Cardiac septum (tissue), 1 donor: ENCODE measurements at places on chromosomes 1 and 21. TPM values are rescaled to one million over a fixed set of nuclear protein-coding genes. Genes with fewer than 3 reads are reported as not detected.

The CFAP74 gene
- not detected for total RNA-seq

The KCNN3 gene
- total RNA-seq: 2.8 TPM

- DNase-seq: no peak
Measured at GRCh38 chr1:12073796-12074195, 10.7 kb downstream of the TNFRSF8 start.

DNA sequence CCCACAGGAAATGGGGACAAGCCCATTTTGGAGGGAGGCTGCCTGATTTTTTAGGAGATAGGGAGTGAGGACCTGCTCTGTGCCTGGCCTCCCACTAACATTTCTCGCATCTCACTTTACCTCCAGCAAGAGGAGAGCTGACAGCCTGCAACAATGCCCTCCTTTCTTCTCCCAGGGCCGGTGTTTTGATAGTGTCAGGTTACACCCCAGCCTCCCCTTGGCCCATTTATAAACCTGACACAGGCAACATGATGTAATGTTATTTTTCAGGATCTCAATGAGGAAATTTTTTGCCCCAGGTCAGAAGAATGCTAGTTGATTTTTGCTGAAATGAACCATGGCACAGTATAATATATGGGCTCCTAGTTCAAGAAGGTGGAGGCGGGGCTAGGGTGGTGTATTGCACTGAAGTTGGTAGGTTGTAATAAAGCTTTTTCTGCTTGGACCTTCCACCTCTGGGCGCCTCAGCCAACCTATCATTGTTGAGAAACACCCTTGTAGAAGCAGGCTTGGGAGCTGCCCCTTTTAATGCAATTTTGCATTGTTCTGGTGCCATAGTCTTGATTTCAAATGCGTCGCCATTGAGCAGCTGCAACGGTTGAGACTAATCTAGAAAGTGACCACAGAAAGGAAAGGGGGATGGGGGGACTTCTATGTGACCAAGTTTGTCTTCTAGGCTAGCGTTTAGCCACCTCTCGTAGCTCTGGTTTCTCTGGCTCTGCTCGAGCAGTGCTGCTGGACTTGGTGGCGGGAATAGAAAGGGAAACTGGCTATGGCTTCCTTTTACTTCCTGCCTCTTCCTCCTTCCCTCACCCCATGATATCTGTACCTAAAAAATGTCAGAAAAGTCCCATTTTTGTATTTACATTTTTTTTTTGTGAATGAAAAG, 53.0 kb downstream of the PBX1 start:
- no peak for DNase-seq

DNA sequence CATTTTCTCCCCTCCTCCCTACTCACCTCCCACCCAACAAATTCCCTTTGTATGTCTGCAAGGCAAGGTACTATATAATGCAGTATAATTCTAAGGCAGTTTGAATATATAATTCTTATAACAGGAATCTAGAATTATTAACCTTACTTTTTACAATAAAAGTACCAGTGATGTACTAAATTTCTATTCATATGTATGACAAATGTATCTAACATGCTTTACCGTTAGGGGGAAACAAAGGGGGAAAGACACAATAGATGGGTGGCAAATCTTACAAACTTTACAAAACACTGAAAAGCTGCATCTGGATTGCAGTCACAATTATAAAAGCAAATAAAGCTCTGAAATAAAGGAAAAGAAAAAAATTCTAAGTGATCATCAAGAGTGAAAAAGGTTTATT, 2.3 kb downstream of the PIK3R3 start:
- no peak for DNase-seq

- no peak for DNase-seq
Measured at GRCh38 chr1:51231120-51231519, 5.0 kb upstream of the RNF11 start.
